ENCODE measurements at places on chromosomes 5 and 9.

DNA sequence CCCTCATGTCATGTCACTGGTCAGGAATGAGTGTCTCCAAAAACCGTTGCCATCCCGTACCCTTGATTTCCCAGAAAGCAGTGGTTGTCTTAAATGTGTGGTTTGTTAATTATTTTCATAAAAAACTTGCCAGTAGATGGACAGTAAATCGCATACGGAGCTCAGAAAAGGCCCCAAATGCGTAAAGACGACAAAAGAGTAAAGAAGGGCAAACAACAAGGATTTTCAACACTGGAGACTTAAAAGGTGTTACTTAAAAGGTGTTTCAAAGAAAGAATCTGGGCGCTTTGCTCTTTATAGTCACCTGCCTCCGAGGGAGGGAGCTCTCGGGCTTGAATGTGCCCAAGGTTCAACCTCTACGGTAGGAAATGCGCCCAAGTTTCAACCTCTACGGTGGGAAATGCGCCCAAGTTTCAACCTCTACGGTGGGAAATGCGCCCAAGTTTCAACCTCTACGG lies 734 bp downstream of the KIF27 start:
- no peak for DNase-seq

GRCh38 chr9:87535817-87536539 lies 38.3 kb downstream of the DAPK1 start:
- no peak for DNase-seq

- no peak for DNase-seq
Measured at GRCh38 chr5:161513942-161514341, 32.6 kb downstream of the GABRB2 start.

DNA sequence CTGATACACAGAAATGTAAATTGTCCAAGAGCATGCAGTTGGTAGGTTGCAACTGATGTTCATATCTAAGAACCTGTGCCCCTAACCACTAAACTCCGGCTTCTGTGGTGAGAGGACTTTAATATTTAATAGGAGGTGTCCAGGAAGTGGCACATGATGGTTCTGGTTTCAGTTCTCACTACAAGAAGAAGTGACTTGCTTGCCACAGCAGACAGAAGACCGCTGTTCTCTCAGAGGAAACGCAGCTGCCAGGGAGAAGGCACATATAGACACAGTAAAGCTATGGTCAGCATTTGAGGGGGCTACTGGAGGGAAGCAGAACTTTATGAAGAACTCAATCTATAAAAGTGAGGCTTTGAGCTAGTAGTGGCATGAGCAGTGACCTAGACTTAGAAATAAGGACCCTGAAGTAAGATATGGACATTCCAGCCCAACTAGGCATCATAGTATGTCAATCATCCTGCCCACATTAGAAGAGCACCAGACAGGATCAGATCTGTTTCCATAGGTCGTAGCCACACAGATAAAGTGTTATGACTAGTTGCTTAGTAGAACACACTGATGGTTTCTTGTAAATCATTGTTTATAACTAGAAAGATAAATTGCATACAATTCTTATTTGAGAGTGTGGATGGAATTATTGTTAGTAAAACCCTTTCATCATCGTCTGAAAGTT lies 36.4 kb upstream of the DAB2 start:
- DNase-seq: no peak

GRCh38 chr5:43227655-43228054 lies 35.6 kb downstream of the NIM1K start:
- DNase-seq: no peak

DNA sequence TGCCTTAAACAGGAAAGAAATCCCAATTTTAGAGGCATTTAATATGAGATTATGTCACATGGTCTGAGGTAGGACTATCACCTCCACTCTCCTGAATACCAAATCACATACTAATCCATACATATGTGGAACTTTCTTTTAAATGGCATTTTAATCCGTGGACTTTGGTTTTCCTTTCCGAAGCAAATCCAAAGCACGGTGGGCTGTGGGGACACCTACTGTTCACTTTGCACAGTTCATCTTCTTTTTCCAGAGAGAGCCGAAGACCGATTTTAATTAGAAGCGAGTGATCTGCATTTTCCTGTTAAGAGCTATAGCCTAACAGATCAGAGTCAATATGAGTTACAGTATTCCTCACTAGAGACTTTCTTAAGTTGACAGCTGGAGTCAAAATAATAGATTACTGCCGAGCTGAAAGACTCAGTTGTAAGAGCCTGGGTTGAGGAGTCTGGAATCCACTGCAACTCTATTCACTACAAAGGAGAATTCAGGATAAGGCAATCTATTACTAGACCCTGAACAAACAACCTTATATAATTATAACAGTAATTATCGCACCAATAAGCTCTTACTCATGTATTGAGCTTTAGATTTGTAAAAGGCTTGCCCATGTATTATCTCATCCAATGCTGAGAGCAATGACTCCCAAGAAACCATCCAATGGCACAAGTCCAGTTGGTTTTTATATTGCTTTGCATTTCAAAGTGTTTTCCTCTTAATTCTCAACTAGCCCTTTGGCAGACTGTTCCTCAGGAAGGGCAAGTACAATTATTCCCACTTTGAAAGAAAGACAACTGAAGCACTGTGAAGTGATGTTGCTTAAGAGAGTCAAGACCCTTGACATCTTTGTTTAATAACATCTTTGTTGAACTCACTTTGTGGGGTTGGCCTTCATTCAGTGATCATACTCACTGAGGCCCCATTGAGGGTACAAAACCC lies 144.7 kb downstream of the TRPM6 start:
- no peak for DNase-seq

- no peak for DNase-seq
Measured at GRCh38 chr9:26551971-26552370, 340.6 kb downstream of the CAAP1 start.

DNA sequence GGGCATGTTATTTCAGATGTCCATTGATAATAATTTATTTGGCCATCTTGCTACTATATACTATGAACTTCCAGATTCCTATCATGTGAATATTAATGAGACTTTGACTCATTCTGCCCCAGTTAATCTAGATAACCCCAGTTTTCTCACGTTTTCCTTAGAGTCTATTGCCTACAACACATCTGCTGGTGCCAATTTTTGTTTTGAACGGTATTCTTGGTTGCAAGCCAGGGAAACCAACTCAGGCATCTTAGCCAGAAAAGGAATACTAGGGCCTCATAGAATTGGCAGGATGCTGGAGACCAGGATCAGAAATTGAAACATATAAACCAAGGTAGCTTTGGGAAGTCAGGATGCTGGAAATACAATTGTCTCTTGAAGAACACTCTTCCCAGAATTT lies 28.0 kb upstream of the NPR3 start:
- DNase-seq: no peak

DNA sequence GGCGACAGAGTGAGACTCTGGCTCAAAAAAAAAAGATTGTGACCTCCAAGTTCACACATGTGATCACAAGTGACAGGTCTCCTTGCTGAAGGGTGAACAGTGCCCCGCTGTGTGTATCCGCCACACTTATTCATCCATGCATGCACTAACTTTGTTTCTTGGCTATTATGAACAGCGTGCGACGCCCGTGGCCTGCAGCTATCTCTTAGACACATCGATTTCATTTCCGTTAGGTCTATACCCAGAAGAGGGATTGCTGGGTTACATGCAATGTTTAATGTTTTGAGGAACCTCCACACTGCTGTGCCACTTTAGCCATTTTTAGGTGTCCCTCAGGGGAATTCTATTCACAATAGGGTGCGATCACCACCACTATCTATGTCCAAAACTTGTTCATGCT lies 12.1 kb upstream of the EGFL7 start:
- DNase-seq: no peak

DNA sequence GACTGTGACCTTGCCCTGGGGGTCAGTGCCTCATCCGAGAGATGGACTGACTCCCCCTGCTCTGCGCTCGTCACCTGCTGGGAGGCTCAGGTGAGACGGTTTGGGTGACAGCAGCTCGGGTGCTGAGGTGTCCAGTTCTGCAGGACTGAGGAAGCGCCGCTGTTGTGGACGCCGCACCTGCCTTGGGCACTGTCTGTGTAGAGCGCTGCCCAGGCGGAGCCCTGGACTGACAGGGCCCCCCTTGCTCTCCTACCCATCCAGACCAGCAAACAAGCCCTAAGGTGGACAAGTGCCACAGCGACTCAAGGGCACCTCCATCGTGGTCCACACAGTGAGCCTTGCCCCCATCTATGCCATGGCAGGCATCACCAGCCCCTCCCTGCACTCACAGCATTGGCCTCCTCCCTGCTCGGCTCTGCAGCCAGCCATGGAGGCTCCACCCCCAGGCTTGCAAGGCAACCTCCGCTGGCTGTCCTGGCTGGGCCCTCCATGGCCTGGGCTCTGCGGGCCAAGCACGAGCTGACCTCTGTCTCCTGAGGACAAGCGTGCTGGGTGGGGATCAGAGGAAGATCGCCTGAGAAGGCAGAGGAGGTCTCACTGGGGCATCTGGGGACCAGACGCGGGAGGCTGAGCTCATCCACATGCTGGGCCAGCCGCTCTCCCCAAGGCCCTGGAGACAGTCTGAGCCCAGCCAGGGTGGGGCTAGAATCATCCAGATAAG lies 87.1 kb upstream of the COL5A1 start:
- no peak for DNase-seq

GRCh38 chr9:136399176-136400037 lies 563 bp downstream of the SNAPC4 start:
- no peak for DNase-seq

GRCh38 chr5:33565324-33565723 lies 124.6 kb downstream of the TARS1 start:
- DNase-seq: no peak

DNA sequence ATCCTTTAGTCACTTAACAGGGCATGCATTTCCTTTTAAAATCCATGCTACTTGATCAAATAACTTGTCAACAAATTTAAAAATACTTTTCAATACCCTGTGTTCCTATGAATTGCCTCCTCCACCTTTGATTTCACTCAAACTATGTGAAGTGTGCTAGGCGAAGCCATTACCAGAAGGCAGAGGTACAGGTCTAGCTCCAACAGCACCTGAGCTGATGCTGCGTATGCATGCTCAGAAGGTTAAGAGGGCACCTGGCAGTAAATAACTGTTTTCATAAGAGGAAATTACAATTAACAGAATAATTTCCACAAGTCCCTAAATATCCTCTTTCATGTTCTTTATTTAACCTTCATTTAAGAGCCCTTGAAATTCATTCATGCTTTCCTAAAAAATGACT lies 251.8 kb downstream of the EFNA5 start:
- DNase-seq: no peak

DNA sequence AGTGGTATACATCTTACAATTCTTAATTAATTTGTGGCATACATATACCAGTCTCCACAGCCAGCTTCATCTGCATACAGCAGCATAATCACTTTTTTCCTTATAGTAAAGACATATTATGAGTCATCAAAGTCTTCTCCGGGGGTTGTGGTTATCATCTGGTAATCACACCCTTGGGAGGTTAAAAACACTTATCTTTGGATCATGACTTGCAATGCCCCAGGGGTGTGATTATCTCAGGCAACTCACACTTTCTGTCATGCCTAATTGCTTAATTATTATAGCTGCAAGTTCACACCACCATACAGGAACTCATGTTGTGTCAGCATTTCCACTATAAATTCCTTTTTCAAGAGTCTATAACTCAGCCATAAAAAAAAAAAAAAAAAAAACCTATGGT lies 218.4 kb downstream of the ANXA1 start:
- no peak for DNase-seq

GRCh38 chr9:97744710-97745708 lies 47.9 kb upstream of the XPA start:
- no peak for DNase-seq

DNA sequence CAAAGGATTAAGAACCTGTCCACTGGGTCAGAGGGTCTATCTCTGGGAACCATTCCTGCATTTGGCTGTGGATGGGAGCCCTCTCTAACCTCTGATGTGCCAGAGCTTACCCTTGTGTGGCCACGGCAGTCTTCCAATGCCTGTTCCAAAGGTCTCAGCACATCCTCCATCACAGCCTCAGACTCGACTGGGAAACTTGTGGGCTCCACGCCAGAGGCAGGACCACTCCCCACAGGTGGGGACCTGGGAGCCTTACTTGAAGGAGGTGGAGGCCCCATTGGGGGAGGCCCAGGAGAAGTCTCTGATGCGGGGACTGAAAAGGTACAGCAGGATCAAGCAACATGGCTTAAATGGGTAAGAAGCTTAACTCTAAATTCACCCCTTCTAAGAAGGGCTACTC lies 4.4 kb downstream of the EIF4EBP3 start:
- DNase-seq: no peak

DNA sequence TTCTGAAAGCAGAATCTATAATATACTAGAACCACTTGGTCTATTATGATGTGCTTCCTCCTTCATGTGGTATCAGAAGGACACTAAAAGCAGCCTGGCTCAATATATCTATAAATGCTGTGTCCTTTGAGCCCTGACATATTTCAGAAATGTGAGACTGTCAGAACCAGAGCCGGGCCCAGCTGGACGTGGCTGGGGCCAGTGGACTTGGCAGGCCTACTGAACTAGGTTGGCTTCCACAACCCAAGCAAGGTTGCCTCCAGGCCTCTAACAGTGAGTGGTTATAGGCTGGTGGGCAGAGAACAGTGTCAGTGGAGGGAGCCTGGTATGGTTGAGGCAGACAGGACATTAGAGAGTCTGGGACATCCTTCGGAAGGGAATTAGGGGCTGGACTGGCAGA lies 78.9 kb downstream of the GALNT10 start:
- DNase-seq: no peak

DNA sequence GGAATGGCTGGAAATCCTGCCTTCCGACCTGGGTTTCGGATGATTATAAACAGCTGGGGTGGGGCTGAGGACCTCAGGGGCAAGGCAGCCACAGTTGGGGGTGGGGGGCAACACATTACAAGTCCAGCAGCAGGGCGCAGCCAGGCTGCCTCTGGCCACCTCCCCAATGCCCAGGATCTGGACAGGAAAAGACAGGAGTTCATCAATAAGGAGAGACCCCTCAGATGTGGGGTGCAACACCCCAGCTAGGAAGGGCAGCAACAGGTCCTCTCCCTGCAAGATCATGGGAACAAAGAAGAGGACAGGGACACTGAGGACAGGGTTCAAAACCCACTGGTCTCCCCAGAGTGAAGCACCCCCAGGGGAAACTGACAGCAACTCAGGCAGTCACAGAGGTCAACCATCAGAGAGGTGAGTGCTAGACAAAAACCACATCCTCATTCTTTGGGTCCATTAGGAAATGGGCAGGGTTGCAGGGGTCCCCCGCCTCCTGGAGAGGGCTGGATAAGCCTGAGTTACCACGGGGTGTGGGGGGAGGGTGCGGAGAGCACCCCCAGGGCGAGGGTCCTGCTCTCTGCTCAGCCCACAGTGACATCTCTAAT lies 33.5 kb downstream of the SEMA4D start:
- DNase-seq: no peak

Measured in activated T-helper 1 cell treated with Interleukin-2 at 50 U/mL for 16 hours (primary cell).